A673 (cell line): ENCODE measurements at places on chromosomes 3 and 15.

- DNase-seq: no peak
These were observed 166.1 kb downstream of the ZNF621 start for GRCh38 chr3:40690749-40691451.

- no peak for DNase-seq
These were observed 4.6 kb upstream of the TMEM44 start for GRCh38 chr3:194637541-194638400.

DNA sequence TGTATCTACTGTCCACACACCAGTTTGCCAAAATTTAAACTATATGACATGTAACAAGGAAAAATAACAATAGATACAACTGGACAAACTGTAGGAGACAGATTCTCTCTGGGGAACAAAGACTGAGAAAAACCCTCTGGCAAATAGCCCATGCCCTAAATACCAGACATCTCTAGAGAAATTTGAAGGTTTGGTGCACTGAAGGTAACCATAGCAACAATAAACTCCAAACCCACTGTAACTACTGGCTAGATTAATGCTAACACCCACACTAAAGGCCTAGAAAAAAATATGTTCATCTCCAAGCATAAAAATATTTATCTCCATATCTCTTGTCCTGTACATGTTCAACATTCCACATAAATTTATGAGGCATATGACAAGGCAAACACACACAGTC lies 267.1 kb downstream of the STXBP5L start:
- no peak for DNase-seq

GRCh38 chr3:28564211-28564610 lies 215.6 kb upstream of the AZI2 start:
- DNase-seq: no peak

- no peak for DNase-seq
These were observed 25.3 kb upstream of the ZNF770 start for GRCh38 chr15:35013370-35013769.
